Iris pigment epithelial cell (primary cell): ENCODE measurements at places on chromosomes 13 and 19.

DNA sequence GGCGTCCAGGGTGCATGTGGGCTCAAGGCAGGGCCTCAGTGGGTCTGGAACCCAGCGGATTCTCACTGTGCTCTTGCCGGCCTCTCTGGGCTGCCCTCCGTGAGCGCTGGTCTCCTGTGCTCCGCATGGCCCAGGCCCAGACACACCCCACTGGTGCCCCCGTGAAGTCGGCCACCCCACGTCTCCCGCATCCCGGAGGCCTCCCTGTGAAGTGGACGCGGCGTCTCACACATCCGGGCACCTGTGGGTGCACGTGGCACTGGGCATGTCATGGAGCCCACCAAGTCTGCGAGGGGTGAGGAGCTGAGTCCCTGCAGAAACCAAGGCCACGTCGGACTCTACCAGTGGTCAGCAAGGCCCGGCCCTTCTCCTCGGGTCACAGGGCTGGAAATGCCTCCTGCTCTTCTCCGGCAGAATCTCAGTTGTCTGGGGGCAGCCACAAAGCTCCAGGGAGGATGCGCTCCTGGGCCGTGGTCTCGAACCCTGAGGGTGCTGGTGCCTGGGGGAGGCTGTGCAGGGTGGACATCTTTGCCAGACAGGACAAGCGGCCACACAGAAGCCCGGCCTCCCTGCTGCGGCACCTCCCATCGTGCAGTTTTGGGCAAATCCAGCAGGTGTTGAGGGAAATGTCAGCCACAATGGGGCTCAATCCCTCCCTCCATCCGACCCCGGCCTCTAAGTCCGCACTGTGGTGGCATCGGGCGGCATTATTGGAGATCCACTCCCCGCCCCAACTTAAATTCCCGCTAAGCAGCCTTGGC lies 2.2 kb downstream of the C13orf46 start:
- no peak for DNase-seq

GRCh38 chr13:104869501-104869900 lies 1666.0 kb downstream of the EFNB2 start:
- peak; percentile 78 for DNase-seq

DNA sequence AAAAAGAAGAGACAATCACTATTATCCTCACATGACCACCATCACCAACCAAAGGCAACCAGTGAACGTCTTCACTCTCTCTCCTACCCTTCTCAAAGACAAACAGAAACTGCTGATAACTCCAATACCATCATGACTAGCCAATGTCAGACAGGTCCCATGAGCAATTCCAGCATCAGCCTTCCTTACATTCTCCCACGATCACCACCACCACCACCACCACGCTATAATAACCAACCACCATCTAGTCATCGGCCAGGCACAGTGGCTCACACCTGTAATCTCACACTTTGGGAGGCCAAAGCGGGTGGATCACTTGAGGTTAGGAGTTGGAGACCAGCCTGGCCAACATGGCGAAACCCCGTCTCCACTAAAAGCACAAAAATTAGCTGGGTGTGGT lies 3.9 kb downstream of the MYO1F start:
- no peak for DNase-seq

DNA sequence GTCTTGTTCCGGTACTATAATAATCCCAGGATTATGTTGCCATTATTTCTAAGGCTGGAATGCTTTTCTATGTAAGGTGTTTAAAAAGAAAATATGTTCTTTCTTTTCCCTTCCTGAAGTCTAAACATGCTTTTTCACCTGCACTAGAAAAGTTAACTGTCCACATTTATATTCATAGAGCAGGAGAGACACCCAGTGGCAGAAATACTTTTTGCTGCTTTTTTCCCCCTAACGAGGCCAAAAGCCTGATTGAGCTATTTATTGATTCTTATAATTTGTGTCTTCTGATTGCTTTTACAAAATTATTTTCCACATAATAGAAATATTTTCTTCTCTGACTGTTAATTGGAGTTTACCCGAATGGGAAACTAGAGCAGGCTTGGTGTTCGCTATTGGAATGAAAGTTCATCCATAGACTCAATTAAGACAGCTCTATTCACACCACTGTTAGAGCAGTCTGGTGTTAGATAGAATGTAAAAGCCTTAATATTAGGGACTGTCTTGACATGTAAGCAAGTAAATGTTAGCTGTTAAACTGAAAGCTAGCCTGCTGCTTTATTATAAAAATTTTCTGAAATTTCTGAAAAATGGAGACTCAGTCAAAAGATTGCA lies 15.8 kb downstream of the GPR180 start:
- no peak for DNase-seq

DNA sequence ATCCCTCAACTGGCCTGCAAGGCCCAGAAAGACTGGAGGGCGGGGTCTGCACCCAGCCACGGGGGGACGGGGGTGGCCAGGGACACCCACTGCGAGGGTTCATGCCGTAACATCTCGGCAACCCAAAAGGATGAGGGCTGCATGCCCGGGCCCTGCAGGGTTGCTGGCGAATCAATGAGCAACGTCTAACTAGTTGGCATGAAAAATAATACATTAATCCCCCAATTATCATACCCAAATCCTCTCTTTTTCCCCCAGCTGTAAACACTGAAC lies 232.2 kb downstream of the TUBA3C start:
- DNase-seq = no peak

- DNase-seq = peak; percentile 60
Observed at GRCh38 chr19:45637890-45638667, 1.1 kb downstream of the EML2 start.

DNA sequence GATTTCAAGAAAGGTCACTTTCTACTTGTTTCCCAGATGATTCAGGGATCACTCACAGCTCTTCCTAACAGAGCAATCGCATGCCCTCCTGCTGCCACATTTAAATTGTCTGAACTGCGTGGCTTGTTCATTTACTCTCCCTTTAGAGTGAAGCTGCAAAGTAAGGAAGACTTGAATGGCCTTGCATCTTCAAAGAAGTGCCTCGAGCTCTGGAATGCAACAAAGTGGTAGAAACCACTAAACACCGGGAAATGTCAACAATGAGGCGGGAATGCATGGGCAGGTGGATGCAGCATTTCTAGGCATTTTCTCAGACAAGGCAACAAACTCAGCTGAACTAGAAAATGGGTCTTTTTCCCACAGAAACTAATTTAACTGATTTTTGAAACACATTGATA lies 10.3 kb upstream of the DACH1 start:
- no peak for DNase-seq

GRCh38 chr19:10317857-10318462 lies 2.1 kb upstream of the FDX2 start:
- no peak for DNase-seq

GRCh38 chr19:57053401-57053800 lies 66.4 kb upstream of the USP29 start:
- DNase-seq = no peak

DNA sequence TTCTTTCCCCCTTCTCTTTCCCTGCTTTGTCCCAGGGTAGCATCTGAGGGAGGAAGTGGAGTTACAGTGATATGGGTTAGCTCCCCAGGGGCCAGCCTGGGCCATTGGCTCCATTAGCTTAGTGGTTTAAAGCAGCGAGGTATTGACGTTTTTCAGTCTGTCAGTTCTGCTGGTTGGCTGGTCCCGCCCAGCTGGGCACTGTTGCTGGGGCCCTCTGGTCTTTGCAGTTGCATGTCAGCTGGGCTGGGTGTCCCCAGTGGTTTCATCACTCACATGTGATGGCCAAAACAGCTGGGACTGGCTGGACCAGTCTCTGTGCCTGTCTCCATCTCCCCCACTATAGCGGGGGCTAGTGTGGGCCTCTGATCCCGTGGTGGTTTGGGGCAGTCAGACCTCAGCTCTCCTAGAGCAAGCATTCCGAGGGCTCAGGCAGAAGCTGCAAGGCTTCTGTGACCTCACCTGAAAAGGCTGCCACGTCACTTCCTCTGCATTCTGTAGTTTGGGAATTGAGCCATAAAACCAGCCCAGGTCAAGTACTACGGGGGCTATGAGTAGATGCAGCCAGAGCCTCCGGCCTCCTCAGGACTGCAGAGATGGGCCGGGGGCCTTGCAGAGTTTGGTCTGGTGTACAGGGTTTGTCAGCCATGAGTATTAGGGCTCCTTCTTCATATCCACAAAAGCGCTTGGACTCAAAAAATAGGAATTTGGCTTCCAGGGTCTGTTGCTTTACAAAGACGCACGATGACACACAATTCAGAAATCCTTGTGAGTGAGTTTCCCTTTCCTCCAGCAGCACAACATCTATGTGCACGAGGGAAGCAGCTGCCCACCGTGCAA lies 30.0 kb downstream of the TSSK6 start:
- peak; percentile 58 for DNase-seq

- no peak for DNase-seq
Observed at GRCh38 chr19:18895824-18896341, at the start of gene CERS1. CERS1 (minus strand) TSS chr19:18896158; CDS start chr19:18896072, 86 bp downstream.

- DNase-seq = no peak
Observed at GRCh38 chr13:101401196-101401595, 15.1 kb downstream of the NALCN start.

GRCh38 chr19:30163663-30164062 lies 208.5 kb upstream of the ZNF536 start:
- no peak for DNase-seq

DNA sequence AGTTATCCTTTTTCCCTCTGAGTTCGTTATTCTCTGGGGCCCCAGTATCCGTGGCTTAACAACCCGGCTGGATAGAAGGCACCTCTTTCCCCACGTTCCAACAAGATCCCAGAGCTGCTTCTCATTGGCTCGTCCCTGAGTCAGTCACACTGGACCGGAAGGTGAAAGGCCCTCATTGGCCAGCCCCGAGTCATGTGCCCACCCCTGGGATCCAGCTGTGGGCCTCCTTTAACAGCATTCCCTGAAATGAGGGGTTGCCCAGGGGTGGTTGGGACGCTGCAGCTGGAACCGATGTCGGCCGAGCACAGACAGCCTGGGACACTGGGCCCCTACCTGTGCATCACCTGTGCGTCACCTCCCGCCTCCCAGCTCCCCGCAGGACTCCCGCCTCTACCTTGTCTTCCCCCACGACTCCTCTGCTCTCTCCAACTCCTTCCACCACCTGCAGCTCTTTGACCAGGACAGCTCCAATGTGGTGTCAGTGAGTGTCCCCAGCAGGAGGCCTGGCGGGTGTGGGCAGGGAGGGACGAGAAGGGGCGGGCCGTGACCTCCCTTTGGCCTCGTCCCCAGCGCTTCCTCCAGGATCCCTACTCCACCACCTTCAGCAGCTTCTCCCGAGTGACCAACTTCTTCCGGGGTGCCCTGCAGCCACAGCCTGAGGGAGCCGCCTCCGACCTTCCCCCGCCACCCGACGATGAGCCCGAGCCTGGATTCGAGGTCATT lies 4.3 kb downstream of the TBC1D17 start:
- DNase-seq = no peak

DNA sequence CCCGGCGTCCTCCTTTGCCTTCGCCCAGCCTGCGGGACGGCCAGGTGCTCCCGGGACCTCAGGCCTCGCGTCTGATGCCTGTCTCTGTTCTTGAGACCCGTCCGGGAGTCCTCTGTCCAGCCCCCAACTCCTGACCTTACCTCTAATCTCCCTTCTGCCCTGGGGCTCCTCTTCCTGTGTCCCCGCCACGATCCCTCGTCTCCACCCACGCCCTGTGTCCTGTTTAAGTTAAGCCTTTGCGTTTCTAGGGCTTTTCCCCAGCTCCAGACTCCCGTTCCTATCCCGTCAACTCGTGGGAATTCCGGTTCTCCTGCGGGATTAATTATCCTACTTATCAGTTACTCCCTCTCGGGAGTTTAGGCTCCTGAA lies 686 bp downstream of the LENG8 start:
- DNase-seq = peak; percentile 44

GRCh38 chr13:98690348-98691022 lies 62.0 kb downstream of the SLC15A1 start:
- DNase-seq = no peak

DNA sequence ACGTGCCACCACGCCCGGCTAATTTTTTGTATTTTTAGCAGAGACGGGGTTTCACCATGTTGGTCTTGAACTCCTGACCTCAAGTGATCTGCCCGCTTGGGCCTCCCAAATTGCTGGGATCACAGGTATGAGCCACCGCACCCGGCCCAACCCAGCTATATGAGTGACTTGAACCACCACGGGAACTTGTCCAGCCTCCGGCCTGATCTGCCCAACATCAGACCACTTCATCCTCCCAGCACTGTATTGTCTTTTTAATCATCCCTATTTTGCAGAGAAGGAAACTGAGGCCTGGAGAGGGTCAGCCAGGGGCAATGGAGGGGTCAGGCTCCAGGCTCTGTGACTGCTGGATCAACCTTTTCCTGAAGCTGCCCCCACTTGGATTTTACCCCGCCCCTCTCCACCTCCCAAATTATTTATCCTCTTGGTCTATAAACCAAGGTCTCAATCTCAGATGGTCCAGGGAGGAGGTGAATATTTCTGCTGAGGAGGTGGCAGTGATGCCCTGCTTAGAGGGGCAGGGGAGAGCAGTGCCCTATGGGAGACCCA lies 893 bp upstream of the PLIN3 start:
- DNase-seq = no peak

DNA sequence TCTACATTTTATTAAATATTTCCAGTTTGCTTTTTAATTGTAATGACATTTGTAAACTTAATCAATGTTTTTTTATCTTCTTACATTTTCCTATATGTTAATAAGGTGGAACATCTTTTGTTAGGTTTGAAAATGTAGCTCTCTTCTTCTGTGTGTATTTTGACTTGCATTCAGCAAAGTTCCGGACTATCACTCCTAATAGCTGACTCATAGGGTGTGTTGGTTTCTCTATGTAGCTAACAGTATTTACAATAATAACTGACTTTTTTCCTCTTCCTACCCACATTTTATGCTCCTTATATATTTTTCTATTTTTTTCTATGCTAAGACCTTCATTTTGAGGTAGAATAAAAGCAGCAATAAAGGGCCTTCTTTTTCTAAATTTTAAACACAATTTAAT lies 28.1 kb downstream of the MYO16 start:
- DNase-seq = peak; percentile 24

GRCh38 chr19:45071969-45072790 lies 4.1 kb downstream of the ZNF296 start:
- no peak for DNase-seq

DNA sequence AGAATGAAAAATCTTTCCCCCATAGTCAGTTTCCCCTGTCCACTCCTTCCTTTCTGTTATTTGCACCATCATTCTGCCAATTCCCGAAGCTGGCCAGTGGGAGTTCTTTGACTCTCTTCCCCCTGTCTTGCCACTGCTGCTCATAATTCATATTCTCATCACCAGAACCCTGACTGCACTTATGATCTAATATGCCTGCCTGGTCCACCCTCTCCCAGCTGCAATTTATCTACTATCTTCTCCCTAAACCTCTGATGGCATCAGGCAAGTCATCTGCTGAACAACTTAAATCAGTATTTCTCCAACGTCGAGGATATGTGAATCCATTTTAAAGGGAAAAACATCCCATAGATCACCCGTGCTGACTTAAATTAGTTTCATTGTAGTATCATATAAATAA lies 458.0 kb upstream of the GPC6 start:
- no peak for DNase-seq

DNA sequence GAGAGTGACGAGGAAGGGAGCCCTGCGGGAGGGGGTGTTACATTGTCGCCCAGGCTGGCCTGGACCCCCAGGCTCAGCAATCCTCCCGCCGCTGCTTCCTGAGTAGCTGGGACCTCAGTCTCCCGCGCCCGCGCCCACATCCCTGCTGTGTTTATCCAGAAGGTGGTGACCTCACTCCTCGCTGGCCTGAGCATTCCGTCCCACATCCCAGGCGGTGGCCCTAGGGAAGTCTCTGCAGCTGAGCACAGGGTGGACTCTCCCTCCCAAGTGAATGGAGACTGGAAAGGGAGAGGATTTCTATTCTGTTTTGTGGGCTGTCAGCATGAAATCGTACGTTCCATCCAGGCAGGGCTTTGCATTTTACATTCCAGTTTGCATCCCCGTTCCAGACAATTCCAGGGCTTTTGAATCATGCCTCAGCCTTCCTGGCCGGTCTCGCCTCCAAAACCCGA lies 401 bp upstream of the ZNF765 start:
- DNase-seq = peak; percentile 30
